T-helper 2 cell (primary cell): ENCODE measurements at places on chromosomes 12 and 14.

GRCh38 chr12:129868575-129868974, 35.2 kb downstream of the TMEM132D start:
- DNase-seq = no peak

DNA sequence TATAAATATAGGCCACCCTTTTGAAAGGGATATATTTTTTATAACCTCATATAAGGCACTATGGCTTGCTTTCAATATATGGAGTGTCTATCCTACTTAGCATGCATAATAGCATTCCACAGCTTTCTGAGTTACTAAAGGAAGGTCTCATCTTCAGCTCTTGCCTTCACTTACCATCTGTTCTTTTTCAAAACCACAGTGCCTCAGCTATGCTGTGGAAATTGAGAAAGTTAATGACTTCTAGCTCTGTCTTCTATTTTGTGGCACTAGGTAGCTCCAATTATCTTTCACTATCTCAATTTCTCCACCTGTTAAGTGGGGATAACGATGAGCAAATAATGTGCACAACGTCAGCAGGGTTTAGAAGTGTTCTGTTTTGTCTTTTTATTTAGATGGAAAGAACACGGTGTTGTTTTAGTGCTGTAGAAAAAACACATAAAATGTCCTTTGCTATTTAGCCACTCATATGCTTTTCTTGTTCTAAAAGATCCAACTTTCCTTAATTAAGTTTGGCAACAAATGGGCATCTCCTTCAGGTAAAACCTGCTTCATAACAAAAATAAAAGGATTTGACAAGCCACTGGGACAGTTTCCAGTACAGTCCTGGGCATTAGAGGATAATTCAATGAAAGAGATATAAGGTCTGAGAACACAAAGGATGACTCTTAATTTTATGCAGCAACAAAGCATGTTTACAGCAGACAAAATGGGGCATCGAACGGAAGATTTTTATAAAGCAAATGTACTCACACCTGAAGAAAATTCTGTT, 462.0 kb upstream of the SYT1 start:
- DNase-seq = no peak

GRCh38 chr14:23409475-23409874, 1.4 kb upstream of the MYH6 start:
- no peak for DNase-seq

DNA sequence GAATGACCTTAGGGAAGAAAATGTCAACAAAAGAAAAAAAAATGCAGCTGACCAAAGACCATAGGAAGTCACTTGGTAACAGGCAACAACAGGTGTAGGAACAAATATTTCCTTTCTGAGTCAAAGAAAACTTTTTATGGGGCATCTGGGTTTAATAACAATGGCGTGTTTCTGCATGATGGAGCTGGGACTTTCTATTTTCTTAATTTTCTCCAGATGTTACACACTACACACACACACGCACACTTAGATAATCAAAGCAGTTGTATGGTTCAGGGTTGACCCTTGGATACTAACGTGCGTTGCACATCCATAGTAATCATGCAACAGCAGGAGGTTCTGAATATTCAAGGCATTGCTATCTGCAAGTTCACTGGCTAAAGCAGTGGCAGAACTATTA, 47.9 kb upstream of the NTF3 start:
- DNase-seq = no peak

DNA sequence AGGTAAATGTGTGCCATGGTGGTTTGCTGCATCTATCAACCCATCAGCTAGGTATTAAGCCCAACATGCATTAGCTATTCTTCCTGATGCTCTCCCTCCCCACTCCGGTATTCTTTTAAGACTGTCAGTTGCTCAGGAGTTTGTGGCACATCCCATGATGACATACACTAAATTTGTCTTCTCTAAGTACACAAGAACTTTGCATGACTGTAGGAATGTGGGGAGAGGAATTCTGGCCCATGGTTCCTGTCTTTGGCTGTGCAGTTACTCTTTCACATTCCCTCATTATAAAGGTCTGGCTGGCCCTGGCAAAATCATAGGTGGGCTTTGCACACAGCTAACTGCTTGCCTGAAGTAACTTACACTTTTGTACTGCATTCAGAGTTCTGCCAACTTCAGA, 30.3 kb downstream of the HMGA2 start:
- DNase-seq = no peak

GRCh38 chr14:99255621-99256482, 16.1 kb downstream of the BCL11B start:
- no peak for DNase-seq

- no peak for DNase-seq
These were observed 4.2 kb downstream of the MLXIP start for GRCh38 chr12:122082621-122083356.

DNA sequence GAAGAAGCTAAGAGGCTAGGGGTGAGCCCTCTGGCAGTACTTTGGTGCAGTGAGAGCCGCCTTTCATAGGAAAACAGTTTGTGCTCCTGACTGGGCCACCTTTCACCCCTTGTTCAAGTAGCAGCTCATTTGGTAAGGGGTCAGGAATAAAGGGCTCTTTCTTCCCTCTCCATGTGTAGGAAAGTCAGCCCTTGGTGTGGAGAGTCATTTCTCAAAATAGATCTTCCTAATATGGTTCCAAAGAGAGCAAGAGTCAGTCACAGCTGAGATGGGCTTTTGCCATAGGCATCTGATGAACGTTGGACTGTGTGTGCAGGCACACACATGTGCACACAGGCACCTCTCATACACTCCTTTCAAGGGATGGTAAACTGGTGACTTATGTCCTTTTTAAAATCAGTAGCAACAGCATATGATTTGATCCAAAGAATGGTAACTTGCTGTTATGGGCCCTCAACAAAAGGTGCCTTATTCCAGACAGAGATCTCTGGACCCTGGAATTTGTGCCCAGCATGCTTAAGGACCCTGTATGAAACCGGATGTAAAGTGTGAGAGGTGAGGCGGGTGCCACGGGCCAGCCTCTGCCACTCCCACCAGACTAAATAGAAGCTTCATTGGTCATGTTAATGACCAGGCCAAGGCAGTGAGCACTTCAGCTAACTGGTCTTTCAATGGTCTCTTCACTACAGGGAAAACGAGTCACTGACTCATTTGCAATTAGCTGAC, 16.7 kb upstream of the RIC8B start:
- DNase-seq = no peak

- DNase-seq = peak; percentile 36
These were observed 51.5 kb downstream of the DCAF5 start for GRCh38 chr14:69101331-69101826.

DNA sequence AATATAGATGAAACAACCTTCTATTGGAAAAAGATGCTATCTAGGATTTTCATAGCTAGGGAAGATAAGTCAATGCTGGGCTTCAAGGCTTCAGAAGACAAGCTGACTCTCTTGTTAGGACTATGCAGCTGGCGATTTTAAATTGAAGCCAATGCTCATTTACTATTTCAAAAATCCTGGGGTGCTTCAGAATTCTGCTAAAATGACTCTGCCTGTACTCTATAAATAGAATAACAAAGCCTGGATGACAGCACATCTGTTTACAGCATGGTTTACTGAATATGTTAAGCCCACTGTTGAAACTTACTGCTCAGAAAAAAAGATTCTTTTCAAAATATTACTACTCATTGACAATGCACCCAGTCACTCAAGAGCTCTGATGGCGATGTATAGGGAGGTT, 155.1 kb downstream of the PIK3C2G start:
- DNase-seq = no peak

- DNase-seq = no peak
These were observed 96.1 kb downstream of the IPO8 start for GRCh38 chr12:30599608-30600007.

DNA sequence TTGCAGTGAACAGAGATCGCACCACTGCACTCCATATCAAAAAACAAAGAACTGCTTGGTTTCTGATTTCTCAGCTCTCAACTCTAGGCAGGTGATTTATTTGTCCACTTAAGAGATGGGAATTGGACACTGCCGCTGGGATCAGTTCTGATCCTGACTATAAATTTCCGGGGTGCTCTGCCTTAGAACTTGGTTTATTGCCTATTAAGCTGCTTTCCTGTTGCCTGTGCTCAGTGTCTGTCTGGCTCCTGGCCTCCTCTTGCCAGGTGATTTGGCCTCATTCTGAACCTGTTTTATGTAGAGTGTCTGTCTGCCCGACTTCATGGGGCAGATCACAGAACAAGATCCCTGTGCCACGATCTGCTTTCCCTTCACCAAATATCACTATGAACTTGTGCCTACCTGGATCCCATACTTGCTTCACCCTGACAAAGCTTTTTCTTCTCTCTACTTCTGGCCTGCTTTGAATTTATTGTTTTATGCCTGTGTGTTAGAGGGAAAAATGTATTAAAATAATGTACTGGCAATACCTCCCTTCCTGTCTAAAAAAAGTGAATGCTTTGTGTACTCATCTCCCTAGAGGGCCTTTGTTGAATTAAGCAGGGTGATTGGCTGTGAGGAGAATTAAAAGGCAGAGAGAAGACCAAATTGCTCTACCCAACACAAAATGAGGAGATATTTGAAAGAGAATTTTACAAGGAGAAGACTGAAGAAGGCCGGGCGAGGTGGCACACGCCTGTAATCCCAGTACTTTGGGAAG, 27.6 kb downstream of the CDKN1B start:
- no peak for DNase-seq

GRCh38 chr12:117045160-117046010, 53.8 kb downstream of the TESC start:
- no peak for DNase-seq
